Effector memory CD4-positive, alpha-beta T cell (primary cell): ENCODE measurements at places on chromosomes 1 and 21.

DNA sequence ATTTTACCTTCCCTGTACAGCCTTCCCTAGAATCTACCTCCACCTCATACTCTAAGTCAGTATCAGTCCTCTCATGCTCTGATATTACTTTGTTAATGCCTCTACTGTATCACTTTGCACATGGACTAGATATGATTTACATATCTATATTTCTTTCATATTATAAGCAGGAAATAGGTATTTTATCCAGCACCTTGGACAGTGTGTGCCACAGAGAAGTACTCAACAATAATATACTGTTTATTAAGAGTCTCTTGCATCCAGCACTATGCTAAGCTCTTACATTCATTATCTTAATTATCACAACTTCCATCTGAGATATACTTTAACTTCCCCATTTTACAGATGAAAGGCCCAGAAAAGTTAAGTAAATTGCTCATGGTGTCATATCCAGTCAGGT lies 247.9 kb upstream of the DAB1 start:
- DNase-seq: no peak

DNA sequence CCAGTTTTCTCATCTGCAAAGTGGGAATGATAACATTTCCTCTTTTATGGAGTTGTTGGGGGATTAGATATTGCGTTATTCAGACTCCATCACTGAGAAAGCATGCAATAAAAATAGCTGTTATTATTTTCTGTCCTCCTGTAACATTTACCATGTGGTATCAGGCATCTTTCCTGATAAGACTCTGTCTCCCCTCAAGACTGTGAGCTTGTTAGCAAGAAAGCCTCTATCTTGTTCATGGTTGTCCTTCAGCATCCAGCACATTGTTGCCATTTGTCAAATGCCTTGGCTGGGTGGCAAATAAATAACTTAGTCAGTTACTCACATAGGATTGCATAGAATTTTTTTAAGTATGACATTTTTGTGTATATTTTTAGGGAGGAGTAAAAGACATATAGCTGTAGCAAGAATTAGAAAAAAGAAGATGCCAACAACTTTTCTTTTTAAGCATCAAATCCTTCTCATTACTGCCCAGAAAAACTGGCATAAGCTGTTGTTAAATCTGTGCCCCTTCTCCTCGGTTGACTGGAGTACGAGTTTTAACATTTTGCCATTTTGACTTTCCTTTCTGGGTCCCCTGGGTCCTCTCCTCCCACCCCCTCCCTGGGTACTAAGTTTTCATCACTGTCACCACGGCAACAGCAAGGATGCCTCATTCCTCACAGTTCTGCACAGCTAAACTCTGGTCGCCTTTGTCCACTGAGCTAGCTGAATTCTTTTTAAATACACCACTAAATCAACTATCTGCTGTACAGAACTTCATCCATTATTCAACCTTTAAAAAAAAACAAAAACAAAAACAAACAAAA lies 1.0 kb upstream of the JAM2 start:
- DNase-seq: no peak

DNA sequence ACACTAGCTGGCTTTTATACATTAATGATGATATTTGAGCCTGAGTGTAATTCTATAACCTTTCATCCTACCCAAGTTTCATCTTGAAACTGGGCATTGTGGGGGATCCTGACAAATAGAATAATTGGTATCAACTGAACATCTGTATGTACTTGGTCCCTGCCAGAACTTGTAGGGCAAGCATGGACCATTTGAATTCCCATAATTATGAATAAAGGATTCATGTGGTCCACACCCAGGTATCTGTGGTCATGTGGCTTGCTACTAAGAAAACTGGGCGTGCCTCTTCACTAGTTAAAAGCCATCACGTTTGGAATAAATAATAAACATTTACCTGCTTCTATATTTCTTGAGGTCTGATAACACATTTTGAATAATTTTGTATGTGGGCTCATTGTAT lies 20.6 kb upstream of the VTCN1 start:
- DNase-seq: no peak

GRCh38 chr1:214550857-214551435 lies 456 bp downstream of the PTPN14 start:
- no peak for DNase-seq

GRCh38 chr1:231431665-231432415 lies 9.8 kb upstream of the EGLN1 start:
- DNase-seq: no peak

- DNase-seq: no peak
Measured at GRCh38 chr1:53781654-53782053, 42.7 kb upstream of the GLIS1 start.

DNA sequence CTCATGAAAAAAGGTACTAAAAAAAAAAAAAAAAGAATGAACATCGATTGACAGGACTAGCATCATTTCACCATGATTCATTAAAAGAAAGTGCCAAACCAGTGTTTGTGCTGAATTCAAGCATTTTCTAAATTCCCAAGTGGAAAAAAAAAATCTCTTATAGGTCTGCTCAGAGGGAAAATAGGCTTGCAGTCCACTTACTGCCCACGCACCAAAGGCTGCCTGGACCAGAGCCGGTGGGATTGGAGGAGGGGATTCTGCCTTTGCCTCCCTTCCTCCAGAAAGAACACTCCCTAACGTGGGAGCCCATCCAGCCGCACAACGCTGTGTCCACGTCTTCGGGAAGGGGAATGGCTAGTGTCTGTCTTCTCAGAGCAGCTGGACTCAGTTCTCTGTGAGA lies 5.5 kb upstream of the TRAPPC10 start:
- no peak for DNase-seq

- no peak for DNase-seq
Measured at GRCh38 chr1:215005078-215005477, 77.5 kb upstream of the KCNK2 start.

DNA sequence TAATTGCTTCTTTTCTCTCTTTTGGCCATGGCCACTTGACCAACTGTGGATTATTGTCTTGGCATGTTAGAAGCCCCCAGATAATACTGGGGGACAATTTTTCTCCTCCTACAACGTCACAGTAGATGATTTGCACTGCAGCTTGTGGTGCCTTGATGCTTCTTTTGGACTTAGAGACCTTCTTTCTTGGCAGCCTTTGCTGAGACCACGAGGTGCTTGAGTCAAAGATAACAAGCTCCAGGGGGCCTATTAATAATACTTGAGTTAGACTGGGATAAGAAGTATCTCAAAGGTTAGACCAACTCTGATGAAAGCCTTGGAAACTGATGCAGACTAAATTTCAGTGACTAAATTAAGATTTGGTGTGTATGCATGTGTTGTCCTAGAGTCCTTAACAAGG lies 3.2 kb downstream of the PPP1R12B start:
- no peak for DNase-seq

GRCh38 chr1:98920441-98921110 lies 84.1 kb downstream of the PLPPR5 start:
- no peak for DNase-seq

DNA sequence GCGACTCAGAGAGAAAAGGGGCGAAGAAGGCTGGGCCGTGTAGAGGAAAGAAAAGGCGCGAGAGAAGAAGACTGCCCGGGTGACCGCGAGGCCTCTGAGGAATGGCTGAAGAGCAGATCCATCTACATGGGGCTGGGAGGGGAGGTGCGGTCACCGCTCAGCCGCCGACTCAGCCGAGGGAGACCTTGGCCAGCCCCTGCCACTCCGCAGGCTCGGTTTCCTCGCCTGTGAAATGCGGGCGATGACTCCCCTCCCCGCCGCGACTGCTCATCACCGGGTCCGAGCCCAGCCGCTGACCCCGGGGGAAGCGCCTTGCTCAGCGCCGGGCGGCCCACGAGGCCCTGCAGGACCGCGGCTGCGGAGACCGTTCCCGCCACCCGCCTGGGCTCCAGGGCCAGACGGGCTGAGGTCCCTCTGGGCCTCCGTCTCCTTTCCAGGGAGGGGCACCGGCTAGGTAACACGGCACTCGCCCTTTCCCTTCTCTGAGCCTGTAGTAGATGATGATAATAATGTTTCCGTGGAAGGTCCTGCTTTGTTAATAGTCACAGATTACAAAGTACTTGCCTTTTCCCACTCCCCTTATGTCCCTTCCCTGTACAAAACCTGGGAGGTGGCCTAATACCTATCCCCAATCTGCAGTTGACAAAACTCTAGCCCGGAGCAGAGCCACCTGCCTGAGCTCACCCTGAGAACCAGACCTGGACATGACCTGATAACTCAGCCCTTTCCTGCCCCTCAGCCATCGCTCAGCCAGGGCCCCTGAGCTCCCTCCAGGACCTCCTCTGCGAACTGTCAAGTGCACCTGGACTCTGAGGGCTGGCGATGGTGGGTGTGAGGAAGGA lies 1.6 kb upstream of the BSND start:
- DNase-seq: no peak

DNA sequence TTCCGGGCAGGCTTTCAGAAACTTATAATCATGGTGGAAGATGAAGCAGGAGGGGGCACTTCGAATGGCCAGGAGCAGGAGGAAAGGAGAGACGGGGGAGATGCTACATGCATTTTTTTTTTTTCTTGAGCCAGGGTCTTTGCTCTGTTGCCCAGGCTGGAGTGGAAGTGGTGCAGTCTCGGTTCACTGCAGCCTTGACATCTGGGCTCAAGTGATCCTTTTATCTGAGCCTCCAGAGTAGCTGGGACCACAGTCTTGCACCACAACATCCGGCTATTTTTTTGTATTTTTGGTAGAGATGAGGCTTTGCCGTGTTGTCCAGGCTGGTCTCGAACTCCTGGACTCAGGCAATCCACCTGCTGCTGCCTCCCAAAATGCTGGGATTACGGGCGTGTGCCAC lies 61.6 kb downstream of the SELENOF start:
- no peak for DNase-seq

GRCh38 chr21:17513214-17514123 lies 626 bp downstream of the CXADR start:
- no peak for DNase-seq

- no peak for DNase-seq
Measured at GRCh38 chr1:110945626-110946025, 18.1 kb downstream of the LRIF1 start.

DNA sequence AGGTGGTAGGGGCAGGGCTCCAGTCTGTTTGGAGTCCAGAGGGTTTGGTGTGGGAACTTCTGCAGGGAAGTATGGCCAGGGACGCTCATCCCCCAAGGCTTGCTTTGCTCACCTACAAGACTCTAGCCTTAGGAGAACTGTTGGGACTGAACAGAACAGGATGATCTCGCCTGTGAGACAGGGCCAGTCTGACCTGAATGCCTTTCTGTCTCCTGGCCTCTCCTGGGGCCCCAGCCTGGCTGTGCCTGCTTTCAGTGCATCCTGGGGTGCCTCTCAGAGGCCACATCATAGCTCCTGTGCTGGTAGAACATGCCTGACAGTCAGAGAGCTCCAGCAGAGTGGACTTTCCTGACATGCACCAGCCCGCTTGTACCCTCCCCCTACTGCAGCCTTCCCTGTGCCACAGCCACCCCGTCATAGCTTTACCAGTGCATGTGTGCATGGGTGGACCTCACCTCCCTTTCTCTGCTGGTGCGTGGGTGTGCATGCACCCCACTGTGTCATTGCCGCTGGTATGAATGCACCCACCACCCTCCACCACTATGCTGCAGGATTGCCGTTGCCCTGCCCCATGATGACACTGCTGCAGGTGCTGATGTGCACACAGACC lies 165.8 kb downstream of the GIPC2 start:
- DNase-seq: no peak

DNA sequence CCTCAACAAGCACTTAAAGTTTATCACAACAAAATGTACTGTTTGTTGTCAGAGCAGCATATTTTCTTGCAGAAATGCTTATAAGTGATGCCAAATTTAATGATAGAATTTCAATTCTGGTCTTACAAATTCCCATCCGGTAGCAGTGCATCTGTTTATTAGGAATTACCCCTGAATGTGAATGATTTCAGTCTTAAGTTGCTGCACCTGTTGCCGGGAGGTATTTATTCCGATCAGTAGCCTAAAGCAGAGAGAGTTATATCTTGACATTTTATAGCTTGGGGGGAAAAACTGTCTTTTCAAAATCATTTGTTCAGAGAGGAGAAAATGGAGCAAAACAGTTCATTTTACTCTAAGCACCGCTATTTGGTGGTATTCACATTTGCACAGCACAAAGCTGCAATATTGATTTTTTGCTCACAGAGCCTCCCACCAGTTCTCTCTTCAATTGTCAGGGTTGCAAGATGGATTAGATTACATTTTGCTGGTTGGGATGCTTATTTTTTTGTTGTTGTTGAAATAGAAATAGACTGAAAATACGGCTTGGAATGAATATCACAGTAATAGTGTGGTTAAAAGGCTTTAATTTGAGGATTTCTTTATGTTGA lies 98.6 kb downstream of the ADGRL2 start:
- DNase-seq: no peak

DNA sequence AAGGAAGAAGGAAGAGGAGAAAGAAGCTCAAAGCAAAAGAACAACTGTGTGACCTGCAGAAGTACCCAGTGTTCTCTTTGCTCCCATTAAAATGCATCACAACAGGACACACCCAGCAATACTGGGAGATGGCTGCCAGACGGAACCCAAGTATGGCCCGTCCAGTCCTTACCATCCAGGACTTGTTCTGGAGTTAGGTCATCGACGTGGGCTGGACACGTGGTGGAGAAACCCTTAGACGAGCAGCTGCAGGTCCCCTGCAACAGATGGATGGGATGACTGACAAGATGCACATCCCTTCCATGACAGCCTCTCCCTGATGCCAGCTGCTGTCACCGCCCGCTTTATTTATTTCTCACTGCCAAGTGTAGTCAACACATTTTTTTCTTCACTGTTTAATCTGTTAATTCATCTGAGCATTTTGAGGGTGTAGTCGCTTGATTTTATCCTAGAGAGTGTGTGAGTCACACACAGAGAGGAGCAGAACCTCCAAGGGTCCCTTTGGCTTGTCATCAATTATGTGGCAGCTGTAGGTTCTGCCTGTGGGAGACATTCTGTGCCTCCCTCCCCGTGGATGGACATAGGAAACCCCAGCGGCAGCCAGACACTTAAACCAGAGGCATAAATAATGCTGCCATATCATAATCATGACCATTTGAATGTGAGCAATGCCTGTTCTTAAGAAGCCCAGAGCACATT lies 80.9 kb downstream of the ABCA4 start:
- DNase-seq: no peak

- no peak for DNase-seq
Measured at GRCh38 chr1:37951783-37952624, 5.2 kb upstream of the INPP5B start.

DNA sequence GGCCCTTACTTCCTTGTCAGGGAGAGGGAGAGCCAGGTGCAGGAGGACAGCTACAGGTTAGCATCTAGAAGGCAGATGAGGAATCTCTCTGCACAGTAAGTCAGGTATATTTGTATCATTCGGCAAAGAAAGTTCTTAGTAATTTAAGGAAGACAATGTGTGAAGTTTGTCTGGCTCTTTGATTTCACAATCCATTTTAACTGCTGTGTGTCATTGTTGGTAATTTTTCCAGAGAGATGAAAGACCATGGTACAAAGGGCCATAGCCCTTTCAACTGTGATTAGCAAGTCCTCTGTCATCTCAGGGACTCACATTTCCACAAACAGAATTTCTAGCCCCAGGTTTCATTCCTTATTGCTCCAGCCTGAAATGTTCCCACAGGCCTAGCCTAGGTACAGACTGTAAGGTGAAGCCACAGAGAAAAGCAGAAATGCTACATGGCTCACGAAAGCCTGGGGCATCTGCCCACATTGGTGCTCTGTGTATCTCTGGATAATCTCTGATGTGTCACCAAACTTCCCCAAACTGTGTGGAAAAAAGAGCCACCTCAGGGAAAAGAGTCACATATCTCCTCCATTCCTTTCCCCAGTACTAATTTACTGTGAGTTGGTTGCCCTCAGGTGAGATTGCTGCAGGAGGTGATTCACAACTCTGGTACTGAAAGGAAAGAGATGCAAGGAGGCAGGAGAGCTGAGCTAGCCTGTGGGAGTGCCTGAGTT lies 70.6 kb downstream of the SYT6 start:
- DNase-seq: no peak
